ENCODE measurements at places on chromosomes 13 and 19. TPM values are rescaled to one million over a fixed set of nuclear protein-coding genes. Genes with fewer than 3 reads are reported as not detected.

Gene ZNF816
- 16.5 TPM for total RNA-seq

Gene NMRK2
- total RNA-seq = 0.73 TPM

Gene RCBTB2
- 10.8 TPM for total RNA-seq

Gene CEACAM4
- total RNA-seq = not detected

Gene SNAPC2
- total RNA-seq = 13.8 TPM

Gene RETN
- not detected for total RNA-seq

Gene KLF12
- total RNA-seq = 9.8 TPM

Gene WDR87
- not detected for total RNA-seq

Gene CFD
- total RNA-seq = 6,770 TPM

Gene KLHL1
- total RNA-seq = not detected

Gene FFAR2
- total RNA-seq = not detected

Gene APBA3
- total RNA-seq = 24.6 TPM

Gene CYP2A7
- not detected for total RNA-seq

Gene RFX1
- 2.6 TPM for total RNA-seq

Gene ZNF540
- 6.6 TPM for total RNA-seq

GRCh38 chr13:108342369-108343289, 73.1 kb downstream of the TNFSF13B start:
- H3K4me1 ChIP-seq = no peaks in the 10 kb centered on the region
- no peaks in the 10 kb centered on the region for H3K36me3 ChIP-seq
- no peak for DNase-seq

- H3K27ac ChIP-seq = no peak overlapping the region
- H3K4me1 ChIP-seq = no peaks in the 10 kb centered on the region
- DNase-seq = no peak
- H3K36me3 ChIP-seq = no peaks in the 10 kb centered on the region
Measured at GRCh38 chr13:99969919-99970650, 1.5 kb downstream of the ZIC5 start.

GRCh38 chr13:48476686-48477085, 56.2 kb downstream of the RCBTB2 start:
- no peaks in the 10 kb centered on the region for H3K27me3 ChIP-seq
- no peaks in the 10 kb centered on the region for H3K4me1 ChIP-seq
- DNase-seq = no peak
- no peaks in the 10 kb centered on the region for H3K36me3 ChIP-seq
- no peak overlapping the region for H3K4me3 ChIP-seq

DNA sequence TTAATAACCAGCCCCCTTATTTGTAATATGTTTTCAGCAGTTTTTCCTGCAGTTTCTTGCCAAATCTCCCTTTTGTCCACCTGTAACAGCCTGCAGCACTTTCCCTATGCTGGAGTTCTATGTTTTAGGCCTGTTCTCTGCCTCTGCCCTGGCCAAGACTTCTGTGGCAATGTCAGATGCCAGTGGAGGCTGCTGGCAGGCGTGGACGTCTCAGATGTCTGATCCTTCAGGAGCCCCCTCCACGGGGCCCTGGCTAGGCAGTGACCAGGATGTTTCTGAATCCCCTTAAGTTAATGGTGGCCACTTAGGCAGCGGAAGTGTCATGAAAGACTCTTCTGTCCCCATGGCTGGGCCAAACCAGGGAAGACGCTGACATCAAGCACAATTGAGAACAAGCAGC, 40.8 kb downstream of the SIPA1L3 start:
- no peak for DNase-seq
- H3K4me3 ChIP-seq = no peak overlapping the region
- H3K27ac ChIP-seq = peak overlapping the region; percentile 66
- H3K4me1 ChIP-seq = no peaks in the 10 kb centered on the region
- H3K36me3 ChIP-seq = no peaks in the 10 kb centered on the region

- DNase-seq = no peak
- H3K27ac ChIP-seq = no peak overlapping the region
- no peaks in the 10 kb centered on the region for H3K27me3 ChIP-seq
- H3K4me3 ChIP-seq = no peak overlapping the region
- no peaks in the 10 kb centered on the region for H3K36me3 ChIP-seq
- H3K4me1 ChIP-seq = no peaks in the 10 kb centered on the region
Measured at GRCh38 chr19:57675881-57676280, 5.9 kb upstream of the ZNF551 start.

- no peak overlapping the region for H3K4me3 ChIP-seq
- no peak overlapping the region for H3K27ac ChIP-seq
- no peaks in the 10 kb centered on the region for H3K27me3 ChIP-seq
- DNase-seq = no peak
Measured at GRCh38 chr13:36074659-36075058, 56.5 kb downstream of the DCLK1 start.

GRCh38 chr13:92196591-92197256, 798.3 kb downstream of the GPC5 start:
- no peaks in the 10 kb centered on the region for H3K27me3 ChIP-seq
- no peak overlapping the region for H3K4me3 ChIP-seq
- no peaks in the 10 kb centered on the region for H3K36me3 ChIP-seq
- no peaks in the 10 kb centered on the region for H3K4me1 ChIP-seq
- no peak overlapping the region for H3K27ac ChIP-seq

GRCh38 chr13:84263354-84264069, 381.2 kb upstream of the SLITRK1 start:
- no peaks in the 10 kb centered on the region for H3K4me1 ChIP-seq
- no peak for DNase-seq
- H3K36me3 ChIP-seq = no peaks in the 10 kb centered on the region
- H3K4me3 ChIP-seq = no peak overlapping the region
- H3K27ac ChIP-seq = no peak overlapping the region

DNA sequence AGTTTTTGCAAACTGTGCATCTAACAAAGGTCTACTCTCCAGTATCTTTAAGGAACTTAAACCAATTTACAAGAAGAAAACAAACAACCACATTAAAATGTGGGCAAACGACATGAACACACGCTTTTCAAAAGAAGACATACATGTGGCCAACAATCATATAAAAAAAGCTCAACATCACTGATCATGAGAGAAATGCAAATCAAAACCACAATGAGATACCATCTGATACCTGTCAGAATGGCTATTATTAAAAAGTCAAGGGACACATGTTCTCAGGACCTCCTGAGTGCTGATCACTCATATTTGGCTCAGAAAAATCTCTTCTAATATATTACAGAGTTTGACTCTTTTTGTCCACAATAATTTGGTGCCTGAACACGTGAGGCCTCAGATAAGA, 14.2 kb upstream of the LILRB1 start:
- no peak overlapping the region for H3K27ac ChIP-seq
- H3K36me3 ChIP-seq = no peaks in the 10 kb centered on the region
- DNase-seq = no peak
- H3K4me1 ChIP-seq = no peaks in the 10 kb centered on the region
- H3K27me3 ChIP-seq = no peaks in the 10 kb centered on the region

DNA sequence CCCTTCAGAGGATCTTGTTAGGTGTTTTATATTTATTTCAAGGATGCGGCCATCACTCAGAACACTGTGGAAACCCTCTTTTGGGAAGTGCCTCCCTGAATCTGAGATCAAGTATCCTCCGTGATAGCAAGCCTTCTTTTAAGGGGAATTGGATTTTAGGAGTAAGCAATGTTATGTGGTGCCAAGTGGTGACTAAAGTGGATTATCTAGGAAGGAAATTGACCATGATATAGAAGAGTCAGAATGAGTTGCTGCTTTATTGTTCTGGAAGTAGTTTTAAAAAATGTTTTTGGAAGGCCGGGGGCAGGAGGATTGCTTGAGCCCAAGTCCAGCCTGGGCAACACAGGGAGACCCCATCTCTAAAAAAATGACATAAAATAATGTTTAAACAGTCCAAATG, 6.7 kb downstream of the ERCC5 start:
- no peak overlapping the region for H3K4me3 ChIP-seq
- H3K36me3 ChIP-seq = no peaks in the 10 kb centered on the region
- no peak overlapping the region for H3K27ac ChIP-seq
- no peak for DNase-seq
- no peaks in the 10 kb centered on the region for H3K4me1 ChIP-seq

DNA sequence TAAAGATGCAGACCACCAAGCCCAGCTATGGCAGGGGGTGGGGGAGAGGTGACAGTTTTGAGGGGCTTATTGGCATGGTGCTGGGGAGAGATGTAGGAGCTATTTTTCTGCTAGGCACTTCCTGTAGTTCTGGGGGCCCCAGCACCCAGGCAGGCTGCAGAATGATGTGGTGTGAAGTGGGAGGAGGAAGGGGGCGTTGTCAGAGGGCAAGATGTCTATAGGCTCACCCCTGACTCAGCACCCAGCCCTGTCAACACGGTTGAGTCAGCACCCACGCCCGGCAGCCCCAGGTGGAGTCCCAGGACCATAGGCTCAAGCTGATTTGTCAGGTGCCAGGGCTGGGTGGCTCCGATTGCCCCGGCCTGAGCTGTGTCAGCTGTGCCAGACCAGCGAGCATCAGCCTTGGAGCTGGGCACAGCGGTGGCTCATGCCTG, 5.8 kb downstream of the KLF2 start:
- no peaks in the 10 kb centered on the region for H3K27me3 ChIP-seq
- no peak overlapping the region for H3K4me3 ChIP-seq
- H3K4me1 ChIP-seq = no peaks in the 10 kb centered on the region
- DNase-seq = peak; percentile 63
- H3K36me3 ChIP-seq = no peaks in the 10 kb centered on the region

GRCh38 chr13:83272076-83272475, 610.2 kb downstream of the SLITRK1 start:
- H3K4me1 ChIP-seq = no peaks in the 10 kb centered on the region
- H3K27ac ChIP-seq = no peak overlapping the region
- H3K27me3 ChIP-seq = no peaks in the 10 kb centered on the region
- no peak for DNase-seq

- no peaks in the 10 kb centered on the region for H3K27me3 ChIP-seq
- no peaks in the 10 kb centered on the region for H3K36me3 ChIP-seq
- no peak for DNase-seq
- peaks cover 6% of the 10 kb centered on the region for H3K4me1 ChIP-seq
- peak overlapping the region; percentile 97 for H3K4me3 ChIP-seq
Measured at GRCh38 chr19:41351339-41352245, 2.1 kb downstream of the TGFB1 start.

- H3K27me3 ChIP-seq = peaks cover 7% of the 10 kb centered on the region
- H3K4me1 ChIP-seq = no peaks in the 10 kb centered on the region
- H3K27ac ChIP-seq = no peak overlapping the region
- no peak overlapping the region for H3K4me3 ChIP-seq
- no peak for DNase-seq
Measured at GRCh38 chr19:29365836-29366417, 153.0 kb upstream of the UQCRFS1 start.

DNA sequence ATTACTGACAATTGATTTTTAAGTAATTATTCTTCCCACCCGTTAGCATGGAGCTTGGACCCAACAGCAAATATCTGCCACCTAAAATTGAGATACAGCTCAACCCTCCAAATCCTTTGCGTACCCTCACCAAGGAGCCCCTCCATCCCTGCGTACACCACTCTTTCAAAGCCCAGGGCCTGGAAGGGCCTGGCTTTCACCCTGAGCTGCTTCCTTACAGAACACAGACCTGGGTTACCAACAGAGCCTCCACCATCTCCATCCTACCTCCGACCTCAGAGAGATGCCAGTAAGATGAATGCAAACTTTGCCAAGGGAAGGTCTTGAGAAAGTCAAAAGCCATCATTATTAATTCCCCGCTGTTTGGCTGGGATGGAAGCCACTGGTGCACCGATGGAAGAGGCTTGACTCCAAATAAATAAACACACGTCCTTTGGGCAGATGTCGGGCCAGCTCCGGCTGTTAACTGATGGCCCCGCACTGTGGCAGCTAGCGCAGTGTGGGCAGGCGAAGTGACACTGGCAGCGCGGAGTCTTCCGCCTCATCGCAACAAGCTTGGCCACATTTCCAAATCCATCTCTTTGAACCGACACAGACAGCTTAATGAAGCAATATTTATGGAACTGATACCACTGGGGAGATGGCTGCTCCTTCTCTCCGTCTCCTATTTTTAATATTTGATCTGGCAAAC, 150.2 kb upstream of the VSTM2B start:
- no peak overlapping the region for H3K27ac ChIP-seq
- H3K4me1 ChIP-seq = no peaks in the 10 kb centered on the region
- no peaks in the 10 kb centered on the region for H3K36me3 ChIP-seq
- no peak overlapping the region for H3K4me3 ChIP-seq
- no peak for DNase-seq

GRCh38 chr13:51025245-51025905, 85.7 kb downstream of the C13orf42 start:
- DNase-seq = no peak
- no peaks in the 10 kb centered on the region for H3K4me1 ChIP-seq
- H3K27ac ChIP-seq = no peak overlapping the region
- H3K36me3 ChIP-seq = no peaks in the 10 kb centered on the region

DNA sequence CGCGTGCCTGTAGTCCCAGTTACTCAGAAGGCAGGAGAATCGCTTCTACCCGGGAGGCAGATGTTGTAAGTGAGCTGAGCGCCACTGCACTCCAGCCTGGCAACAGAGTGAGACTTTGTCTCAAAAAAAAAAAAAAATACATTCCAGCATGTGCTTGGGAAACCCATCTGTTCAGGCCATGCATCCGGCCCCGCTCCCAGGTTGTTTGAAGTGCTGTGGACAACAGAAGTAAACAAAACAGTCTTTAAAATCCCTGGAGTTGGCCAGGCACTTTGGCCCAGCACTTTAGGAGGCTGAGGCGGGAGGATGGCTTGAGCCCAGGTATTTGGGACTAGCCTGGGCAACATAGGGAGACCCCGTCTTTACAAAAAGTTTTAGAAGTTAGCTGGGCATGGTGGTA, 3.2 kb upstream of the PTPRS start:
- H3K4me3 ChIP-seq = no peak overlapping the region
- H3K4me1 ChIP-seq = no peaks in the 10 kb centered on the region
- H3K27ac ChIP-seq = no peak overlapping the region
- H3K36me3 ChIP-seq = no peaks in the 10 kb centered on the region

- no peaks in the 10 kb centered on the region for H3K36me3 ChIP-seq
- no peak overlapping the region for H3K27ac ChIP-seq
- H3K4me3 ChIP-seq = no peak overlapping the region
- H3K27me3 ChIP-seq = no peaks in the 10 kb centered on the region
- no peak for DNase-seq
- H3K4me1 ChIP-seq = no peaks in the 10 kb centered on the region
Measured at GRCh38 chr13:111345682-111346081, 25.2 kb downstream of the TEX29 start.

- H3K27me3 ChIP-seq = peaks cover 24% of the 10 kb centered on the region
- H3K27ac ChIP-seq = no peak overlapping the region
- DNase-seq = no peak
- no peak overlapping the region for H3K4me3 ChIP-seq
- H3K4me1 ChIP-seq = no peaks in the 10 kb centered on the region
- H3K36me3 ChIP-seq = no peaks in the 10 kb centered on the region
Measured at GRCh38 chr13:112454648-112455334, 78.6 kb downstream of the SPACA7 start.

Data from breast epithelium (tissue), 4 donors.